ENCODE measurements at places on chromosomes 1 and 21. TPM values are rescaled to one million over a fixed set of nuclear protein-coding genes. Genes with fewer than 3 reads are reported as not detected.

DNA sequence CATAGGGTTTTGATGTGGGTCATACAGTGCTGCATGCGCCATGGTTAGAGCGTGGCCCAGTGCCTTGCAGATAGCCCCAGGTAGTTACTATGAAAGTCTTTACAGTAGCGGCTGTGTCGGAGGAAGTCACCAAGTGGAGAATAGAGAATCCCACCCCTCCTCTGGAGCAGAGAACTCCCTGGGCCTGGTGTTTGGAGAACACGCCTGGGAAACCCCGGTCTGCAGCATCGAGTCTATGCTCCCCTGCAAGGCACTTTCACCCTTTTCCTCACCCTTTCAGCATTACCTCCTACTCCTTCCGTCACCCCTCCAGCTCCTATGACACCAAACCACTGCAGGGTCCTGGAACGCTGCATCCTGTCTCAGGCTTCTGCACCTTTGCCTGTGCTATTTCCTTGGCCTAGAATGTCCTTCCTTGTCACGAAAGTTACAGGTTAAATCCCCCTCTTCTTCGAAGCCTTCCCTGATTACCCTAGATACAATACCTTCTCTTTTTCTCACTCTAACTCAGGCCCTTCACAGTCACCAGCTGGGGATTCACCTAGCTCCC, 2.7 kb upstream of the SLC1A7 start:
- DNase-seq = no peak

Gene HEYL
- total RNA-seq = 0.73 TPM

DNA sequence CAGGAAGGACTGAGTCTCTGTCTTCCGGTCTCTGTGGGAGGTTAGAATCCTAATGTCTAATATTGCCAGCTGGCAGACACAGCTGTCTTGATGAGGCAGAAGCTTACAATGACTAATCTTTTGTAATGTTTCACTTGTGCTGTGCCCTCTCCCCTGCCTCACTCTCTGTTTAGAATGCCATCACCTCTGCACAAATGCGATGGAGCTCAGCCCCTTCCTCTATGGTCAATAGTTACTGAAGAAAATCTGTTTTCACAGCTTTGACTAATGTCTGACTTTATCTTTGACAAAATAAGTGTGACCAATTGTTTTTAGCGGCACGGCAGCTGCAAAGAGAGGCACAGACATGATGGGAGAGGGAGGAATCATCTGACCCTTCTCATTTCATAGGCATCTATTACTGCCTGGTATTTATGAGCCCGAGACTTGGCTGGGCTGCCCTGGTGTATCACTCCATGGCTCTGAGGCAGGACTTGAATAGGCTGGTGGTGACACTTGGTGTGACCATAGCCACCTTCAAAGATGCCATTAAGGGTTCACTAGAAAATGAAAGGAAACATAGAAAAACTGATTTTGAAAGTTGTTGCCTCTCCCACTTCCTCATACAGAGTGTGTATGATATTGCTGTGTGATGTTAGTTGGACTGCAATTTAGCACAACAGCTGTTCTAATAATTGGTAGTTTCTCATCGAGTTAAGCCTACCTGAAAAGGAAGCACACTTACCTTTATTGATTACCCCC, 163.2 kb upstream of the NBPF11 start:
- DNase-seq = no peak

GRCh38 chr1:208312706-208313105, 68.5 kb upstream of the PLXNA2 start:
- no peak for DNase-seq

Gene SPRR2B
- not detected for total RNA-seq

Gene AHDC1
- 28.5 TPM for total RNA-seq

Gene IFNAR2
- total RNA-seq = 36.8 TPM

Gene FAM72B
- total RNA-seq = 22.6 TPM

Gene SPRR4
- not detected for total RNA-seq

Gene OVAAL
- not detected for total RNA-seq

DNA sequence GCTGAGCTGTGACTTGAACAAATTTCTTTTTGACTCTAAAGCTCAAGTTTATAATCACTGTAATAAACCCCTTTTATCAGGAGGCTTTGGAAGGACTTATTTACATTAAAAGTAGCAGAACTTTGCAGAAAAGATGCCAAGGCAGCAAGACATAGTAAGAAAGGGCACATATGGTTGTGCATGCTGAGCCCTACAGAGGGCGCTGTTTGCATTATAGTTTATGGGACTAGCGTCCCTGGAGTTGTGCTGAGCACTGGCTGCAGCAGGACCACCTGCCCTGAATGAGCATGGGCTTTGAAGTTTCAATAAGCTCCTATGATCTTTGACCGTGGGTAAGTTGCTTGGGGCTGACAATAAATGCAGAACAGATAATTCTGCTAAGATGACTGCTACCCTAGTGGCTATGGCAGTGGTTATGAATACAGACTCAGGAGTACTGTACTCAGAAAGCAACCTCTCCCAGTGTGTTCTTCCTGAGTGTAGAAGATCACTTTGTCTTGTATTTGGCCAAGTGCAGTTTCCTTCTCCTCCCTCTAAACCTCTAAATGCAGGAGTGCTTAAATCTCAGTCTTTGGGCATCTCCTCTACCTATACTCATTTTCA, 45.4 kb upstream of the USP1 start:
- no peak for DNase-seq

Gene GJB3
- total RNA-seq = not detected

DNA sequence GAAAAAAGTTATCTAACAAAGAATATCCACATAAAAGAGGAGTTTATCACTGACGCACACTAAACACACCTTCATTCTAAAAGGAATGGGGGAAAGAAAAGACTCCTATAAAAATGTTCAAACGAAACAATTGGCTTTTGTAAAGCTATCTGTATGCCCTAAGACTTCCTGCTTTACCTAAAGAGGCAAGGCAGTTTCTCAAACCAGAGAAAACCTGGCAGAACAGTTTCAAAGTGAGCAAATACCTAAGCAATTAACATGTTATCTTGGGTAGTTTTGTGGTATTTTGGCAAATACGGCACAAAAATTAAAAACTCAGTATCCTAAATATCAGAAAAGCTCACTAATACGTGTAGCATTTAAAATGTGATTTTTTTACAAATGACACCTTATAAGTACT, 1.9 kb downstream of the PUM1 start:
- DNase-seq = no peak

GRCh38 chr1:19113697-19114092, 96.4 kb downstream of the UBR4 start:
- peak; percentile 26 for DNase-seq

GRCh38 chr1:201774224-201774982, 54.6 kb upstream of the IPO9 start:
- DNase-seq = no peak

DNA sequence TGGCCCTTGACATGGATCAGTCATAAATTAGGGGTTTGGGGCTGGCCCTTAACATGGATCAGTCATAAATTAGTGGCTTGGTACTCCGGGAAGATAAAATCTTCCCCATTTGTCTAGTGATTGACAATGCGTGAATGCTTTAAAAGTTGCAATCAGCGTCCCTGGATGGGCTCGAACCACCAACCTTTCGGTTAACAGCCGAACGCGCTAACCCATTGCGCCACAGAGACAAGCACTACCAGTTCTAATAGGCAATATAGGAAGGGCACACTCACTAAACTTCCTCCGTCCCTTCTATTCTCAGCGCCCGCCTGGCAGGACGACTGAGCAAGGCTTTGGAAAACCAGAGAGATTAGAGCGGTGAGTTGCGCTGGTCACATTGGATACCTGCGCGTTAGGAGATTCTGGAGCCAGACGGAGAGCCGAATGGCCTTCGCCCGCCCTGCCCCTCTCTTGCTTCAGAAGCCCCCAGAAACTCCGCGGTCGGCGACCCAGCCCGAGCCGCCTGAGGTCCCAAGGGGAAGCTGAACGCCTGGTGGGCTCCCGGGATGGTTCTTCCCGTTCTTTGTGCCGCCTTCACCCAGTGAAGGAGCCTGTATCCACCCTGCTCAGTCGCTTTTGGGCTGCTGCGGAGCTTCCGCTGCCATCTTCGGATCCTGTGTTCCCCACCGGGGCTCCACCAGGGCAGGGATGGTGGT, 235.9 kb downstream of the FAM72C start:
- DNase-seq = no peak

DNA sequence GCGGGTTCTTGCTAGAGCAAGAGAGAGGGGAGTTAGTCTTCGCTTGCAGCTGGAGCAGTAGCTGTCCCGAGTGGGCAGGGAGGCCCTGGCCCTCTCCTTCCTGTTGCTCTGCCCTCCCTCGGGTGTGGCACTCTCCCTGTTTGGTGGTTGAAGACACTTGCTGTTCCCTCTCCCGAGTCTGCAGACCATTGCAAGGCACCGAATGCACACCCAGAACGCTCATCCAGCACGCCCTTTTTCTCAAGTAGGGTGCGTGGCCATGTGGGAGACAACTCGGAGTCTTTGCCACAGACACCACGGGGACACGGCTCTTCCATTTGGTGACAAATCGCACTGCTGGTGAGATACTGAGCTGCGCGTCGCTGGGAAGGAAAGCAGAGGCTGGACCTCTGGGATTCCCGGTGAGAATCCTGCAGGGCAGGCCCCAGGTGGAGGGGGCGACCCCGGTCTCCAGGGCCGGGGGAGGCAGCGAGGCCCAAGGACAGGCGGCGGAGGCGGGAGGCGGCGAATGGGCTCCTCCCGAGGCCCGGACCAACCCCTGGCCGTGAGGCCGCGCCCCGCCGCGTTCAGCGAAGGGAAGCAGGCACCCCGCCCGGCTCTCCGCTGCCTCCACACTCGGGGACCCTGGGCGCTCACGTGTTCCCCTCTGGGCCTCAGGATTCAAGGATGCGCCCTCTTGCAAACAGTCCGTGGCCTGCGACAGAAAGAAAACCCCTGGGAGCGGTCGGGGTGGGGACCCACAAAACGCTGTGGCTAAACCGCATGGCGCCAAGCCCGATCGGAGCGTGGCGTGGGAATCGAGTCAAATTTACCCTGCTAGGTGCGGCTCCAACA, 10.4 kb upstream of the TMEM200B start:
- no peak for DNase-seq

DNA sequence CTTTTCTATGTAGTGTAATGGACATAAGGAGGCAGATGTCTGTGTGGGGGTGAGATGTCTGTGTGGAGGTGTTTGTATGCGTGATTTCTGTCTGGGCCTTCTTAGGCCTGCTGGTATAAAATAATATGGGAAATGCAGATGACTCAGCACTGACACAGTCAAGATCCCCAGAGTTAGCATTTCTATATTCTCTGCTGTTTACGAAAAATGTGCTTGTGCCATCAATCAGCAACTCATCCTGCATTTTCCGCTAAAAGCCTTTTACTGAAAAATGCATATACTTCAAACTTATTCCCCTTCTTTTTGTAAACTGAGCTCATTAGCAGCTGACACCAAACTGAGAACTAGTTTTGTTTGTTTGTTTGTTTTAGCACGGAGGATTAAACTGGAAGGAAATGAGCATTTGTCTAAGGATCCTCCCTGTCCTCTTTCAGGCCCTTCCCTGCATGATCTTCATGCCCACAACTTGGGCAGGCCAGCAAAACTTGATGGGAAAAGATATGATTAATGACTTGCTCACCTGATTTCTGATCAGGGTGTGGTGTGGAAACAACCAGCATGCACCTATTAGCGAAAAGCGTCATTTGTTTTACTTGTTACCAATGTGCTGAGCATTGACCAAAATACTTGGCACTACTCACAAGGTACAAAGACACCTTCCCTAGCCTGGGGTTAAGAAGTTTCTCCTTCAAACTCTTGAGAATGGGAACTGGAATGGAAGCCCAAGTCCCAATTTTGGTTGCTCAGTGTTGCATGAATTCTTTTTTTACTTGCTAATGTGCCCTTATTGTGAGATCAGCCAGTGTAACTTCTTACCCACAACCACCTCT, 77.4 kb downstream of the NDUFS5 start:
- DNase-seq = no peak

Gene TMEM269
- 0.16 TPM for total RNA-seq

GRCh38 chr21:14361958-14362357, 21.0 kb downstream of the HSPA13 start:
- DNase-seq = no peak

Gene NCF2
- 2.6 TPM for total RNA-seq

GRCh38 chr1:200306944-200307754, 102.7 kb downstream of the ZNF281 start:
- DNase-seq = peak; percentile 10

DNA sequence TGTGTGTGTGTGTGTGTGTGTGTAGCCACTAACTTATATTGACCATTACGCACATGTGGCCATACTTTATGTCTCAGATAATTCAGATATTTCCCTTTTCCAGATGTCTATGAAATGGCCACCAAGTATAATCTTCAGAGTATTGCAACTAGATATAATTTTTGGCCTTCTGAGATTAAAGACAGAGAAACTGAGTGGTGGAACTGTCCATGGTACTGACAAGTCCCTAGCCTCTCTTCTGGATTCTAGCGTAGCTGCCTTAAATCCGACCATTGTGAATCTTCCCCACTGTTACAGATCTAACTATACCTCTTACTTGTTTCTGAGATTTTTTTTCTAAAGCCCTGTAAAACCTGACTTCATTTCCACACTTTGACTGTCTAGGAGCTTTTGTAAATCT, 100.0 kb upstream of the SERTAD4 start:
- no peak for DNase-seq

DNA sequence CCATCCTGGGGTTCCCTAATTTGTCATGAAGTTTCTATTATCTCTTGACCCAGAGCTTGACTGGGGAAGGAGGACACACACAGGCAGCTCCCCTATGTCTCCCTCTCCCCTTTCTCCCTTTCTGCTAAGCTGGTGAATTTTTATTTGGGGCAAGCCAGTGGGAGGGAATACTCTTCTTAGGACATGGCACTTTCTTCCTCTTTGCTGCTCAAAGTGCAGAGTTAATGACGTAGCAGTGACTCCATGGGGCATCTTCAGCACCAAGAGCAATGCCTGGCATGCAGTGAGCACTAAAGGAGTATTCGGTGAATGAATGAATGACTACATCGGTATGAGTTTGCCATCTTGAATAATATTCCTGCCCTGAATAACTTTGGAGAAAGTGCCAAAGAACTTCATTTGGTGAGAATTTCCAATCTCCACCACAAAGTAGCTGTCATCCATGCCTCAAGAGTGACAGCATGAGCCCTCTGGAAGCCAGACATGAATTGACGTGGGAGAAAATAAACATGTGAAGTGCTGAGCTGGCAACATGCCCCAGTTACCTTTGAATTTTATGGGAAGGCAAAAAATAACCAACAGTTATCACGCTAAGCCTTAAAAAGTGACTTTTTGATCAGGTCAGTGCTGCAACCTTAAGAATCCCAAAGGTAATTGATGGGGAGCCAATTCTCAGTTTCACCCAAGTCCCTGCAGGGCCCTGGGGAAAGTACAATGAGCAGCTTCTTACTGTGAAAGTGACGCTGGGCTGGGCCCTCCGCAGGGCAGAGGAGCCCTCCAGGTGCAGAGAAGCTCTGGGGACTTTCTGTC, 22.1 kb upstream of the ATF3 start:
- DNase-seq = no peak

Gene KRTAP7-1
- not detected for total RNA-seq

- DNase-seq = no peak
These were observed 35.4 kb downstream of the VPS45 start for GRCh38 chr1:150102986-150103385.

Gene LCE1A
- not detected for total RNA-seq

All from activated T-helper 2 cell treated with anti-CD3 and anti-CD28 coated beads, Interferon-gamma antibody, Interleukin-2, Interleukin-4, amounts not matched to agents 10 μg/mL and 5 μg/mL and 100 μg/mL, durations not matched to agents 14 hours and 24 hours and 36 hours (primary cell).